Left lung (tissue), 14 donors: ENCODE measurements at places on chromosomes 11 and 22. TPM values are rescaled to one million over a fixed set of nuclear protein-coding genes. Genes with fewer than 3 reads are reported as not detected.

Gene HEPN1
- total RNA-seq, result not detected

Gene GALNT18
- 42.6 TPM for total RNA-seq

Gene LRP4
- 5.0 TPM for total RNA-seq

Gene PNPLA5
- not detected for total RNA-seq

Gene HOATZ
- 6.9 TPM for total RNA-seq

Gene CFAP300
- total RNA-seq, result 6.2 TPM

DNA sequence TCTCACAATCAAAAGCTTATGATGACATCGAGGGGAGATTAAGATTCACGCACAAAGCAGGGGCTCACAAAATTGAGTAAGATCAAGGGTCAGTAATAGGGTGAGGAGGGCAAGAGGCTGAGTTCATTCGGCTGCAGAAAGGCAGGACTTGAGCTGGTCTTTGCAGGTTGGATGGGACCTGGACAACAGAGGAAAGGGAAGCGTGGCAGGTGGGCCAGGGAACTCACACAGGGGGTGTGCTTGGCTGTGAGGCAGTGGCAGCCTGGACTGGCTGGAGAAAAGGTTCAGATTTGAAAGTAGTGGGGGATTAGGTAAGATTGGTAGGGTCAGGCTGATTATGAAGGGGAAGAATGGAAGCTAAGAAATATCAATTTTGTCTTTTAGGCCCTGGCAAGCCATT, 161.6 kb downstream of the PKNOX2 start:
- no peak for DNase-seq
- H3K4me1 ChIP-seq, result no peaks in the 10 kb centered on the region
- H3K36me3 ChIP-seq, result no peaks in the 10 kb centered on the region
- H3K27ac ChIP-seq, result no peak overlapping the region
- no peaks in the 10 kb centered on the region for H3K27me3 ChIP-seq
- no peak overlapping the region for H3K4me3 ChIP-seq

- H3K27me3 ChIP-seq, result no peaks in the 10 kb centered on the region
- no peak overlapping the region for H3K27ac ChIP-seq
- no peaks in the 10 kb centered on the region for H3K4me1 ChIP-seq
- no peak overlapping the region for H3K4me3 ChIP-seq
Measured at GRCh38 chr11:29482510-29482909, 534.3 kb downstream of the KCNA4 start.

DNA sequence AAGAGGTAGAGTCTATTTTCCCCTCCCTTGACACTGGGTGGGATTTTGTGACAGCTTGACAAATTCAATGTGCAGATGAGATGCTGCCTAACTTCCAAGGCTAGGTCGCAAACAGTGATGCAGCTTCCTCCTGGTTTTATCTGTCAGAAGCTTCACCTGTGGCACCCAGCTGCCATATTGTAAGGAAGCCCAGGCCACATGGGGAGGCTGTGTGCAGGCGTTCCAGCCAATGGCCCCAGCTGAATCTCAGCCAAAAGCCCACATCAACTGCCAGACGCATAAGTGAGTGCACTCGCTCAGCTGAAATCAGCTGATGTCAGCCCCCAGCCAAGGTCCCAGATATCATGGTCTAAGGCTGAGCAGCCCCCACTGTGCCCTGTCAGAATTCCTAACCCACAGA, 24.8 kb upstream of the LINC01488 start:
- H3K4me1 ChIP-seq, result no peaks in the 10 kb centered on the region
- H3K27ac ChIP-seq, result no peak overlapping the region
- no peaks in the 10 kb centered on the region for H3K27me3 ChIP-seq
- DNase-seq, result no peak
- H3K4me3 ChIP-seq, result no peak overlapping the region
- H3K36me3 ChIP-seq, result no peaks in the 10 kb centered on the region

DNA sequence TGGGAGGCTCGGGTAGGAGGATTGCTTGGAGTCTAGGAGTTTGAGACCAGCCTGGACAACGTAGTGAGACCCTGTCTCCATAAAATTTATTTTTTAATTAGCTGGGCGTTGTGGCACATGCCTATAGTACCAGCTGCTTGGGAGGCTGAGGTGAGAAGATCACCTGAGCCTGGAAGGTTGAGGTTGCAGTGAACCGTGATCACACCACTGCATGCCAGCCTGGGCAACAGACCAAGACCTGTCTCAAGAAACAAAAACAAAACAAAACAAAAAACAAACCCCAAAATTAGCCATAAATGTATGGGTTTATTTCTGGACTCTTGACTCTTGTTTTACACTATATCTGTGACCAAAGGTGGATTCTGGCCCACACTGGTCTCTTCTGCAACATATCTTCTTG, 41.6 kb downstream of the EIF3F start:
- H3K4me3 ChIP-seq, result no peak overlapping the region
- H3K27me3 ChIP-seq, result peaks cover 40% of the 10 kb centered on the region
- H3K4me1 ChIP-seq, result peaks cover 4% of the 10 kb centered on the region
- no peak overlapping the region for H3K27ac ChIP-seq
- H3K36me3 ChIP-seq, result no peaks in the 10 kb centered on the region

DNA sequence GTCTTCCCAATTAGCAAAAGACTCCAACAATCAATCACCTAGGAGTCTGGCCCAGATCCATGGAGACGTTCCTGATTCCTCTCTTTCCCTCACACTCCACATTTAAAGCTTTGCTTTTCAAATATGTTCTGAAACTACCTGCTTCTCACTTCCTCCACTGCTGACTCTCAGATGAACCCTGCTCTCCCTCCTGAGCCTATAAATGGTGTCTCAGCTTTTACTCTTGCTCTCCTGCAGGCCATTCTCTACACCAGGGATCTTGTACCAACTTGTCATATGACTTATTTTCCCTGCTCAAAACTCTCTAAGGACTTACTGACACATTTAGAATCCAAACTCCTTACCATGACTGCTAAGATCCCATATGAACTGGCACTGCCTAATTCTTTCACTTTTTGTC, 138.4 kb upstream of the DDI1 start:
- H3K27ac ChIP-seq, result no peak overlapping the region
- H3K4me1 ChIP-seq, result no peaks in the 10 kb centered on the region
- H3K27me3 ChIP-seq, result no peaks in the 10 kb centered on the region

- H3K27ac ChIP-seq, result no peak overlapping the region
- H3K4me1 ChIP-seq, result peaks cover 50% of the 10 kb centered on the region
- no peaks in the 10 kb centered on the region for H3K27me3 ChIP-seq
- H3K36me3 ChIP-seq, result no peaks in the 10 kb centered on the region
- no peak overlapping the region for H3K4me3 ChIP-seq
- DNase-seq, result no peak
Measured at GRCh38 chr11:111605681-111606080, 3.4 kb downstream of the SIK2 start.

- no peak overlapping the region for H3K27ac ChIP-seq
- no peaks in the 10 kb centered on the region for H3K27me3 ChIP-seq
- H3K4me3 ChIP-seq, result no peak overlapping the region
- no peaks in the 10 kb centered on the region for H3K36me3 ChIP-seq
- peaks cover 12% of the 10 kb centered on the region for H3K4me1 ChIP-seq
- DNase-seq, result no peak
Measured at GRCh38 chr11:123484448-123484847, 54.4 kb downstream of the GRAMD1B start.

- H3K4me1 ChIP-seq, result no peaks in the 10 kb centered on the region
- no peaks in the 10 kb centered on the region for H3K36me3 ChIP-seq
- H3K27ac ChIP-seq, result no peak overlapping the region
Measured at GRCh38 chr11:59259047-59259446, 46.3 kb upstream of the MPEG1 start.

DNA sequence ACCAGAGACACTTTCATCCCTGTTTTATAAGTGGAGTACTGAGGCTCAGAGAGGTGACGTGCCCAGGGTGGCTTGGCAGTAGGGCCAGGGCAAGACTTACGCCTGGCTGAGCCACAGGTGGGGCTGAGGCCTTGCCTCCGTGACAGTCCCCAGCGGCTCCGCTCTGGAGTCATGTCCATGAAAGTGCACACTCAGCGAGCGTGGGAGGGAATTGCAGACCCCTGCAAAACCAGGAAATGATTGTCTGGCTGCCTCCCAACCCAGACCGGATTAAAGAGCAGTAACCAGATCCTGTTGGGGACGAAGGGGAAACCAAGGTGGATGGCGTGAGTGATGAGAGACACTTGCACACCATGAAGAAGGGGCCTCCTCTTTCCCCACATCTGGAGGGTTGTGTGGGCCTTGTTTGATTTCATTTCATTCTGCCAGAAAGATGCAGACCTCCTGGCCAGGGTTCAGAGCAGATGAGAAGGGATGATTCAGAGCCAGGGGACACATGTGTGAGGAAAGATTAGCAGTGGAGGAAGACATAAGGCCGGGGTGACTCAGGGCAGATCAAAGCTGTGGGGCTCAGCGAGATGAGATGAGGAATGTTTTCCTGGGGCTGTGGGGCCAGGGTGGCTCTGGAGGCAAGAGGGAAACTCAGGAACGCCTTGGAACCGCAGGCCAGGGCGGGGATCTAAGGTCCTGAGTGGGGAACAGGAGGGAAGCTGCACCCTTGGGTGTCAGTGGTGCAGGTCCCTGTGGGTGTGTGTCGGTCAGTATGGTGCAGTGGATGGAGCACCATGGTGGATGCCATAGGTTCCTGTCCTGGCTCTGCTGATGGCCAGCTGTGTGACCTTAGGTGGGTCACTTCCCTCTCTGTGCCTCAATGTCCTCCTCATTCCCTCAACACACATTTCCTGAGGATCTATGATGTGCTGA, 29.9 kb upstream of the LRRC32 start:
- DNase-seq, result peak; percentile 18
- no peaks in the 10 kb centered on the region for H3K27me3 ChIP-seq
- H3K36me3 ChIP-seq, result no peaks in the 10 kb centered on the region
- H3K27ac ChIP-seq, result no peak overlapping the region
- no peak overlapping the region for H3K4me3 ChIP-seq
- peaks cover 19% of the 10 kb centered on the region for H3K4me1 ChIP-seq

- H3K4me3 ChIP-seq, result no peak within 1 kb of the TSS
- peaks cover 21% of the 10 kb centered on the region for H3K27me3 ChIP-seq
- no peaks in the 10 kb centered on the region for H3K36me3 ChIP-seq
- no peaks in the 10 kb centered on the region for H3K4me1 ChIP-seq
- no peak within 1 kb of the TSS for H3K27ac ChIP-seq
Measured at GRCh38 chr22:20150381-20151275, at the start of gene CCDC188. Gene CCDC188, minus strand, starts transcription at chr22:20151055. Its CDS starts 69 bp downstream, at chr22:20150986.

DNA sequence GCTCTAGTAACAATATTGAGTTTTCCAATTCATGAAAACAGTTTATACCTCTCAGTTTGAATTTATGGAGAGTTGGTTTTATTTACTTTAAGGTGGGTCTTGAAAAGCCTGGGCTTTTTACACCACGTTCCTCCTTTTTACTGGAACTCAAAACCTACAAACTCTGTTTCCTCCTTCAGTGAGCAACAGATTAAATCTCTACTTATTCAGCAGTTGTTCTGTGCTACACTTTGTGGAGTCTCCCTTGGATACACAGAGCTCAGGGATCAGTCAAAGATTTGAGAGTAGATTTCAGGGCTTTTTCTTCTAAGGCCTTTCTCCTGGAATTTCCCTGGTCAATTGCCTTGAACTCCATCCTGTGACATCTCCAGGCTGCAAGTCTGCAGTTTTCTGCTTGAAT, 3.5 kb downstream of the NXPE1 start:
- H3K27me3 ChIP-seq, result no peaks in the 10 kb centered on the region
- DNase-seq, result no peak
- H3K4me3 ChIP-seq, result no peak overlapping the region
- H3K36me3 ChIP-seq, result no peaks in the 10 kb centered on the region

DNA sequence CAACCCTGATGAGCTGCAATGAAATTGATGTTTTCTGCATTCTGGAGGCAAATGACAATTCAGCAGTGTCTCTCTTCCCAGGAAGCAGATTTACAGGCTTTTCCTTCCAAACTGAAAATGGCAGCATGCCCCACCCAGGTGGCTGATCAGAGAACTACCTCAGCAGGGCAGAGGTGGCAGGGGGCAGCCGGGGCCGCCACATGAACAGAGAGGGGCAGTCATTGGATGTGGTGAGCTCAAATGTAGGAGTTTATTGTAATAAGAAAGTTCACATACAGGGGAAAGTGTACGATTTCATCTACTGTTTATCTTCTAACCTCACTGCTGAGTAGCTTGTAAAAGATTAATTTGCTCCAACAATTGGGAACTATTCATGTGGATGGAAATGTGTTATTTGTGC, 15.7 kb upstream of the PARVA start:
- no peaks in the 10 kb centered on the region for H3K4me1 ChIP-seq
- H3K27ac ChIP-seq, result no peak overlapping the region
- no peak for DNase-seq
- H3K27me3 ChIP-seq, result no peaks in the 10 kb centered on the region
- no peak overlapping the region for H3K4me3 ChIP-seq
- no peaks in the 10 kb centered on the region for H3K36me3 ChIP-seq

DNA sequence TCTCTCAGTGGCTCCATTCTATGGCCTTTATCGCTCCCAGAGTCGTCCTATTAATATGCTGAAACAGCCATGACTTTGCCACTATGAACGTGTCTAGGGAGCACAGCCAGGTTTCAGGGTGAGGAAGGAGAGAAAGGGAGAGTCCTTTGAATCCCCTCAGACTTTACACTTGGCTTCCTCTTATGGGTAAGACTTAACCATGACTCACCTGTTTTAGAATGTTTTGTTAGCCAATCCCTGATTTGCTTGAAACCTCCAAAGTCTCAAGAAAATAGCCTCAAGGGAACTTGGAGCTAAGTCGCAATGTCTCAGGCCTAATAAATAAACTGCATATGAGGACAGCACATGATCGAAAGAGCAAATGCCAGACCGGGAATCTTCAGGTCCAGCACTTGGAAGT, 131.2 kb upstream of the RCN1 start:
- H3K4me1 ChIP-seq, result no peaks in the 10 kb centered on the region
- no peak for DNase-seq
- no peaks in the 10 kb centered on the region for H3K27me3 ChIP-seq
- H3K27ac ChIP-seq, result no peak overlapping the region

GRCh38 chr11:74005721-74006517, 3.0 kb downstream of the UCP3 start:
- no peaks in the 10 kb centered on the region for H3K4me1 ChIP-seq
- H3K36me3 ChIP-seq, result no peaks in the 10 kb centered on the region
- no peaks in the 10 kb centered on the region for H3K27me3 ChIP-seq
- DNase-seq, result no peak
- H3K27ac ChIP-seq, result no peak overlapping the region

GRCh38 chr11:1935156-1936071, 11.7 kb upstream of the MRPL23 start:
- no peak overlapping the region for H3K27ac ChIP-seq
- H3K27me3 ChIP-seq, result no peaks in the 10 kb centered on the region
- H3K4me3 ChIP-seq, result no peak overlapping the region

- no peaks in the 10 kb centered on the region for H3K36me3 ChIP-seq
- H3K4me3 ChIP-seq, result no peak overlapping the region
- H3K27ac ChIP-seq, result no peak overlapping the region
- no peaks in the 10 kb centered on the region for H3K4me1 ChIP-seq
- DNase-seq, result no peak
- peaks cover 4% of the 10 kb centered on the region for H3K27me3 ChIP-seq
Measured at GRCh38 chr22:44207173-44207980, 26.7 kb downstream of the PARVG start.

DNA sequence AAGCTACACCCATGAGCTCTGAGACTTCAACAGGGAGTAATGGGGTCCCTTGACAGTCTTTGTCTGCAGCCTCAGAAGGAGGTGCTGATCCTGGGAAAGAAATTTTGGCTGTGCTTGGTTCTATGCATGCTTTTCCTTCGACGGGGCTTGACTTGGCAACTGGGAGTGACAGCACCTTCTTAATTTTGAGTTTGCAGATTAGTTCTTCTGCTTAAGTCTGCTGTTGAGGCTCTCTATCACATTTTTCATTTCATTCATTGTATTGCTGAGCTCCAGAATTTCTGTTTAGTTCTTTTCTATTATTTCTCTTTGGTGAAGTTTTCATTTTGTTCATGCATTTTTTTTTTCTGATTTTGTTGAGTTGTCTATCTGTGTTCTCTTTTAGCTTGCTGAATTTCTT, 125.6 kb downstream of the SNX19 start:
- H3K27me3 ChIP-seq, result no peaks in the 10 kb centered on the region
- H3K4me1 ChIP-seq, result no peaks in the 10 kb centered on the region
- H3K27ac ChIP-seq, result no peak overlapping the region
- no peak for DNase-seq
- H3K36me3 ChIP-seq, result no peaks in the 10 kb centered on the region
- H3K4me3 ChIP-seq, result no peak overlapping the region
